ENCODE measurements at places on chromosomes 4 and X.

- DNase-seq, result no peak
These were observed 16.2 kb downstream of the SMIM31 start for GRCh38 chr4:164770010-164770724.

- DNase-seq, result peak; percentile 42
These were observed 53.2 kb upstream of the ABCG2 start for GRCh38 chr4:88211473-88212252.

- no peak for DNase-seq
These were observed 70.5 kb upstream of the CBLL2 start for GRCh38 chrX:22202251-22202650.

- no peak for DNase-seq
These were observed 11.0 kb downstream of the ATP5ME start for GRCh38 chr4:663046-663437.

GRCh38 chrX:46860557-46860956 is 23.7 kb downstream of the RP2 start:
- DNase-seq, result no peak

DNA sequence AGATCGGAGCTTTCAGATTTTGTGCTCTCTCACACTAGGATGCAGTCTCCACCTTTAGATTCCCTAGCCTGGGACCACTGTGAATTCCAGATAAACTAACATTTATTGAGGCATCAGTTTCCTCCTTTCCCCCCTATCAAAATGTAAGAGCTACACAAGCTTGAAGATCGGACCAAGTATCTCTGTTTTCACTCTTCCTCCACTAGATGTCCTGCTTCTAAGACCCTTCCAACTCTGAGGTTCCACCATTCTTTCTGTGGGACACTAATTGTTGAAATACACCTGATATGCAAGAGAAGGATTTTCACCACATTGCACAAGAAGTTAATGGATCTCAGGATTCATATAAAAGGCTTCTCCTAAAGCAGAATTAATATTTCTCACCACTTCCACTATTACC is 43.0 kb upstream of the PHOX2B start:
- no peak for DNase-seq

DNA sequence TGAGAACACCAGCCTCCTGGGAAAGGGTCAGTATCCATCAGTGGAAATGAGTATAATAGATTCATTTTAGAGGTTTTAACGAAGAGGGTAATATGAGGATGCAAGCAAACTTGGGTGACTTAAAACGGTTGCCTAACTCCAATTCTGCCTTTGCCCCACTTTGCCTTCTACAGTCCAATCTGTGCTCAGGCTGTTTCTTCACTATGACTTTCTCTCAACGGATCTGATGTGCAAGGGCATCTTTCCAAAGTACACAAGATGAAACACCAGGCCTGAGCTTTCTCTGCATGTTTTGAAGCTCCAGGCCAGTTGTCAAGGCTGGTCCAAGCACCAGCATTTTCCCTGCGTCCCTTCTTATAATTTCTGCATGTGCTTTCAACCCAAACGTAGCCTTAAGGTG is 68.0 kb upstream of the TMEM164 start:
- no peak for DNase-seq

GRCh38 chr4:175935016-175935661 is 123.1 kb upstream of the GPM6A start:
- no peak for DNase-seq

- DNase-seq, result peak; percentile 39
These were observed 155.1 kb downstream of the SHROOM3 start for GRCh38 chr4:76589872-76590797.

DNA sequence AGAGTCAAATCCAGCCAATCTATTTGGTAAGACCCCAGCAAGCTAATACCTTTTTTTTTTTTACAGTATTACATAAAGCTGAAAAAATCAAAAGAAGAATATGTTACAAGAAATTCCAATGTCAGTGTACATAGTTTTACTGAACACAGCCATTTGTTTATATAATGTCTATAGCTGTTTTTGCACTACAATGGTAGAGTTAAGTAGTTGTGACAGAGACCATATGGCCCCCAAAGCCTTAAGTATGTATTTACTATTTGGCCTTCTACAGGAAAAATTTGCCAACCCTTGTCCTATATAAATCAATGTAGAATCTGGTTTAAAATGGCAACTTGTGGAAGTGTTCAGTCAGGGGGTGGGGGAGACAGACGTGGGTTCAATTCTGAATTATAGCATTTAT is 60.7 kb downstream of the ANTXR2 start:
- DNase-seq, result no peak

GRCh38 chr4:142883040-142883832 is 37.1 kb upstream of the INPP4B start:
- DNase-seq, result no peak

GRCh38 chrX:1488141-1488540 is 35.4 kb upstream of the ASMTL start:
- no peak for DNase-seq

DNA sequence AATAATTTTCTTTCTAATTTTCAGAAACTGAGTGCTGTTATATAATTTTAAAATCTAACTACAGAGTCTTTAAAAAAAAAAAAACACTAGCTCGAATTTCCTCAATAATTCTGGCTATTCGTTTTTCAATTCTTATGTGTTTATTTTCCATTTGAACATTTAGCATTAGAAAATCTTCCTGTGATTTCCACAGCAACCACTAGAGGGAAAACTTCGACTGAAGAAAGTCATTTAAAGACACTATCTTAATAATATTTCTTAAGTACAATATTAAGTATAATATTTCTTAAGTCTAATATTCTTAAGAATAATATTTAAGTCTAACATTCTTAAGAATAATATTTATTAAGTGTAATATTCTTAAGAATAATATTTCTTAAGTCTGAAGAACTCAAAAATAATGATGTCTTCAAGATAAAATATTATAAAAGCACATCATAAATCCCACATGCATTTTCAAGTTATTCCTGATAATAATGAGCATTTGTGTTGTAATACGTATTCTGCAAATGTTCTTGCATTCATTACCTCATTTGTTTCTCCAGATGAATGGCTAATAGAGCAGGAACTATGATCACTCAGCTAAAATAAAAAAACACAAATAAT is 118.4 kb upstream of the WDR17 start:
- no peak for DNase-seq

- no peak for DNase-seq
These were observed 378.4 kb upstream of the PCDH7 start for GRCh38 chr4:30341731-30342130.

DNA sequence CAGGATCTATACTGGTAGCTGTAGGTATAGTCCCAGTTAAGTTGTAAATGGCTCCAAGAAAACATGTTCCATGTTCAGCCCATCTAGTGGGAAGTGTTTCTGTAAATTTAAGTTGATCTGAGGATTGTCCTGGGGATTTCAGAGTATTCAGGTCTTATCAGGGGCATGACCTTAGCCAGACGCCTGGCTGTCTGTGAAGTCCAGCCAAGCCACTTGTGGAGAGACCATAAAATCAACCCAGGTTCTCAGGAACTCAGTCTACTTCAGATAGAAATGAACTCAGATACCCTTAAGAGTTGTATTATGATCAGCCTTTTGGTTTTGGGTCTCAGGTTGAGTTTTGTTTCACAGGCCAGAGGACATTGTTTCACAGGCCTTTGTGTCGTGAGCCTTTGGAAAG is 95.9 kb downstream of the EGF start:
- no peak for DNase-seq

All from T1000 (cell line).